ENCODE measurements at places on chromosomes 13 and 19.
A peak's percentile ranks its signal among the peaks of the same experiment; 100 is the strongest.

- no peak for DNase-seq
Observed at GRCh38 chr13:60583196-60583888, 186.3 kb downstream of the TDRD3 start.

- DNase-seq = no peak
Observed at GRCh38 chr13:71672512-71672911, 194.5 kb downstream of the DACH1 start.

GRCh38 chr13:45696610-45697226 is 5.4 kb upstream of the CBY2 start:
- DNase-seq = no peak

GRCh38 chr19:49200238-49200862 is 42.8 kb downstream of the TRPM4 start:
- DNase-seq = peak; percentile 58
